ENCODE measurements at places on chromosomes 3 and 15.

- no peak for DNase-seq
Measured at GRCh38 chr3:117184574-117184973, 475.0 kb downstream of the TUSC7 start.

DNA sequence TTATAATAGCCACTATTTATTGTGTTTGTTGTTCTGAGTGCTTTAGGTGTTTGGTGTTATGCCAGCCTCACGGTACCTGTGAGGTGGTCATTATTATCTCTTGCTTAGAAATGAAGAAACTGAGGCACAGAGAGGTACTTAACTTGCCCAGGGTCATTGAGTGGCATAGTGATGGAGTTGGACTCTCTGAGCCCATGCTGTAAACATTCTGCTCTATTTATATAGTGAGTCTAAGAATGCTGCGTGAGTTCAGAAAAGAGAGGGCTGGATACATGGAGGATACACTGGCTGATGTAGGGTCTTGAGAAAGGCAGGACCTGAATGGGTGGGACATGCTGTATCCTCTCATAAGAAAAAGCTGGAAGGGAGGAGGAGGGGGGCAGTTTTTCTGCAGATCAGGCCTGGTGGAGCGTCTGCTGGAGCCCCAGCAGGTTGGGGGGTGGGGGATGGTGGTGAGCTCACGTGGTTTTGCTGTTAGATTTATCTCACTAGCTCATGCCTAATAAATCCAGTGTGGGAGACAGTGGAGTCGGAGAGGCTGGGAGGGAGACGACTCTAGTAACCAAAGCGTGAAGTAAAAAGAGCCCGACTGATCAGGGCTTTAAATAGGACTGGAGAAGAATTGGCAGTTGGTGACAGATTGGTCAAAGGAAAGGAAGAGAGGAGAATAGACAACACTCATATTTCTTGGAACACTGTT is 16.0 kb downstream of the MED12L start:
- no peak for DNase-seq

DNA sequence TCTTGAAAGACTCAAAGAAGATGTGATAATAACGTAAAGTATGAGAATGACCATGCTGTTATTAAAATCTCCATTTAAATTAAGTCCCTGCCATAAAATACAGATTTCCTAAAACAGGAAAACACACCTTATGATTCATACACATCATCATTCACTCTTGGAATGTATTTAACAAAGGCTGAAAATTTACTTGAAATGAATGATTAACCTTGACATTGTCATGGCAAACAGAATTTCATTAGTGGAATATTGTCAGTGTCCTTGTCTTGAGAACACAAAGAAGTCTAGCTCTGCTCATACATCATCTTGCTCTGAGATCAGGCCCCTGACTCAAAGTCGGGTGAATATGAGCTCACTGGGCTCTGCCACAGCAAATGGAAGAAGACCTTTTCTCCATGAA is 313.9 kb downstream of the FGF12 start:
- no peak for DNase-seq

- no peak for DNase-seq
Measured at GRCh38 chr3:151200586-151200985, 2.4 kb downstream of the GPR171 start.

DNA sequence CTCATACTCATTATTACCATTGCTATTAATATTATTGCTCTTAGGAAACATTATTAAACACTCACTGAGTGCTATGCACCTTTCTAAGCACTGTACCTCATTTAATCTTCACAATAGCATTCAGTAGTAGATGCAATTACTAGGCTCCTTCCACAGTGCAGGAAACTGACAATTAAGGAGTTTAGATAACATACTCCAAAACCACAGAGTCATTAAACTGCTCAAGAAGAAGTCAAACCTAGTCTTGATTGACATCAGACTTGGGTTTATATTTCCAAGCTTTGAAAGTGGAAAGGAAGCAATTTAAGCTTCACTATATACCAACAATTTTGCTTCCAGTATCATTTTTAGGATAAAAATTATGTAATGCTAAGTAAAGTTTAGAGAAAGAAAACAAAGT is 490.1 kb upstream of the ARRDC4 start:
- DNase-seq, result no peak

- no peak for DNase-seq
Measured at GRCh38 chr3:100556673-100557310, 52.6 kb upstream of the ADGRG7 start.

- no peak for DNase-seq
Measured at GRCh38 chr3:52831500-52832301, 1.2 kb upstream of the ITIH4 start.

DNA sequence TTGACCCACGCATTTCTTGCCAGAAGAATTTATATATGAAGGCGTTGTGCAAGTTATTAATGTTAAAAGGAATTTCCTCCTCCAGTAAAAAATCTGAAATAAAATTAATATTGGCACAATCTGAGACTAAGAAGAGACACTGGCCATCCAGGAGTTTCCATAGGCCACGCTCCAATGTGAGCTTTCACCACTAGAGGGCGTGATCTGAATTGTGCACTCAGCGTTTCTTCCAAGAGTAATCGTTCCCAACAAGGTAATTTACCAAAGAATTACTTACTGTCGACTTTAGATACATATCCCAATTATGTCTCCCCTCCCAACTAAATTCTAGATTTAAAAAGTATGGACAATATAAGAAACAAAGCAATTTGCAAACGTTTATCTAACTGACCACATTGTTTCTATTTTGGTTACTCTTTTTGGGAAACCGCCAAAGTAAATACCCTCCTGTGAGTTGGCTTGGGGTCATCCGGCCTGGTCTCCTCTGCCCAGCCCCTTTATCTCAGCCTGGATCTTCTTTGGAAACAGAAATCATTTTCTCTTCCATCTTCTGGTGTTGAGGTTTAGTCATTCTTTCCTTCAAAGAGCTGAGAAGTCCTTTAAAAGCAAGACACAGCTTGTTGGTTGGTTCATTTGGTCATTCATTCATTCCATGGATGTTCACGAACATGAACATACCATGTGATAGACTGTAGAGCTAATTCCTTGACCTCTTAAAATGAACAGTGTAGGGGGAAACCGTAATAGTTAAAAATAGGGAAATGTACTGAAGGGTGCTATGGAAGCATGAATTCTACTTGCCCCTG is 26.2 kb downstream of the POLR2M start:
- DNase-seq, result peak; percentile 33

DNA sequence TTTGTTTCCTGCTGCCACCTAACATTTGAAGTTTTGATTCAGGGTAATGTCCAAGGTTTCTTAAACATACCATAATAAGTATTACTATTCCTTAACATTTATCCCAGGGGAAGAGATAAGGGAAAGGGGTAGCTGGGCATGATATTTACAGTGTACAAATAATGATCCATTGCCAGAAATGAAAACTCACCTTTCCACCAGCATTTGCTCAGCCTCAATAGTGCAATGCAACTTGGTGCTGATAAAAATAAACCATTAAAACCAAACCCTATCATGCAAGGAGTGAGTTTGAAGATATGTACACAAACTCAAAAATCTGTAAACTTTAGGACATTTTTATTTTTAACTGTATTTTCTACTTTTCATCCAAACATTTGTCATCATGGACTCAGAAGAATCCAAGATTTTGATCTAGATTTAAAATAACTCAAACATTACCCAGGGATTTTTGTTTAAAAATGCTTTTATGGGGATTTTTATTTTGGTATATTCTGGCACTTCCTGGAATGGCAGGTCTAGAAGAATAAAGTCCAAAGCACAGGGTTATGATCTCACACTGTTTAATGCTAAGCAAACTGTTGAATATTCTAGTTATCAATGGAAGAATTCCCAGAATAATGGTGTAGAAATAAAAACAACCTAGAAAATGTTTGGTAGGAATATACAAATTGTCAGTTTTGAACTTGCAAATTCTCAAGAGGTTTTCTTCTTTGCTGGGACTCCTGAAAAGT is 32.5 kb upstream of the SLC2A2 start:
- DNase-seq, result no peak

- DNase-seq, result peak; percentile 49
Measured at GRCh38 chr3:192566706-192567290, 160.5 kb downstream of the FGF12 start.

GRCh38 chr3:194030372-194030771 is 105.6 kb upstream of the HES1 start:
- no peak for DNase-seq

- no peak for DNase-seq
Measured at GRCh38 chr3:37330466-37330865, 156.1 kb upstream of the LRRFIP2 start.

- DNase-seq, result no peak
Measured at GRCh38 chr15:90083954-90084607, 18.2 kb downstream of the IDH2 start.

GRCh38 chr3:69856965-69857705 is 117.9 kb downstream of the MITF start:
- no peak for DNase-seq

GRCh38 chr3:94693997-94694640 is 631.3 kb downstream of the NSUN3 start:
- DNase-seq, result no peak

- DNase-seq, result no peak
Measured at GRCh38 chr3:25178672-25179071, 249.4 kb upstream of the RARB start.

DNA sequence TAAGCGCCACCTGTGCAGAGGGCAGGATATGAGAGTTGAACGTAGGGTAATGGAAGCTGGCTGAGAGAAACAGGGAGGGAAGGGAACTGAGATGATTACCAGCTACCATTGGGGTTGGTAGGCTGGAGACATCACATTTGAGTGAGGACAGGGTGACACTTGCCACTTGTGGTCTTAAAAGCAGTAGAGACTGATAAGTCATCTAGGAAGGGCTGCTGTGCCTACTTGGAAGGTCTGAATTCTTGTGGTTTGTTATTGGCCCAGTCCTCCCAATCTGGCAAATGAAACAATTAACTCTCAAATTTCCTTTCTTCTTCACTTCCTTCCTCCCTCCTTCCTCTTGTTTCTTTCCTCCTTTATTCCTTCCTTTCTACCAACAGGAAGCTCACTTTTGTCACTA is 46.8 kb downstream of the COL6A5 start:
- no peak for DNase-seq

DNA sequence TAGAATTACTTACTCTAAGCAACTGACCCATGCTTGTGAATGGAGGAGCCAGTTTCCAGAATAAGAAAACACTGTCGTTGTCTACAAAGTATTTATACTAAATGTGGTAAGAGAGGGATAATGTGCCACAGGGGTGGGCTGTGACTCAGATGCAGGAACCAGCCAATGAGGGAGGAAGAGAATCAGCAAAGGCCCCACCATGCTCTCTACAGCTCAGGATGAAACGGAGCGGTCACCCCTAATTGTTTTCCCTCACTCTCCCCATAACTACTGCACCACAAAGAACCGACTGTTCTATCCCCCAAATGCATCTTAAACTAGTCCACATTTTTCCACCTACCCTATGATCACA is 44.5 kb downstream of the BFSP2 start:
- DNase-seq, result no peak

DNA sequence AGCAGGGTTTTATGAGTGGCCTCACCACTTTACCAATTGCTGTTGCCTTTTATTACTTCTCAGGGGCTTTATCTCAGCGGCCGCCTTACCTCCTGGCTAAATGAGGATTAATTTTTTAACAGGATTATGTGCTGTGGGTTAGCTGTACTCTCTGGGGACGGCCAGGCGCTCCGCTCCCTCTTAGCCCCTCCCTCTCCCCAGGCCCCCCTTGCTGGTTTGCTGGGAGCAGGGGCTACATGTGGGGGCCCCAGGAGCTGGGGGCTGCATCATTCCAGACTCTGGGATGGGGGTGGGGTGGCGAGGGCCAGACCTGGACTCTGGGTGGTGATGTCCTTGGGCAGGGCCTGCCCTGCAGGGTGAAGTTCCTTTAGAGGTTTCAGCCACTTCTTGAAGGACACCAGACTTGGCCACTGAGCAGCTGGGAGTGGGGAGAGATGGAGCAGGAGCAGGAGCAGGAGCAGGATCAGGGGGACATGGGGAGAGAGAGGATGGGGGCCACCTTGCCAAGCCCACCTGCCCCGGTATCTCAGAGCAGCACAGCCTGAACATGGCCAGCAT is 196.1 kb downstream of the GOLGA6L6 start:
- DNase-seq, result no peak

GRCh38 chr3:192445770-192446644 is 281.3 kb downstream of the FGF12 start:
- DNase-seq, result no peak

GRCh38 chr3:49642708-49643145 is 31.4 kb upstream of the APEH start:
- DNase-seq, result no peak

DNA sequence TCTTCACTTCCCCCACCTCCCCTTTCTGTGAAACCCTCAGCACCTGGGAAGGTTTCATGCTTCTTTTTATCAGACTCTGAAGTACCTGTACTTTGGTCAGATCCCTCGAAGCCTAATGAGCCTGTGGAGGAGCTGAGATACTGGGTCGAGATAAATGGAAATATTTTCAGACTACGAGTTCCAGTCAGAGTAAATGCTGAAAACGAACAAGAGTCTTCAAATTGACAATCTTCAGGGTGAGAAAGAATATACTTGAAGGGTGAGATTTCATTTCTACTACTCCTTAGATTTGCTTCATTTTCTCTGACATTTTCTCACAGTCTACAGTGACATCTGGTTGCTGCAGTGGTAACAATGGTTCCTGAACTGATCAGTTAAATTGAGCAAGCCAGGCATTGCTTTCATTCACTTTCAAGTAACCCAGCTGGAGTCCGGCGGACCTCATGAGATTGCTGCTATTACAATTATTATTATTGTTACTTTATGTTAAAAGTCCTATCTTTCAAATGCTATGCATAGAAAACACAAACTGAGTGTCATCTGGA is 337.2 kb downstream of the VGLL3 start:
- DNase-seq, result no peak

- DNase-seq, result no peak
Measured at GRCh38 chr3:5133239-5134018, 11.3 kb downstream of the ARL8B start.

DNA sequence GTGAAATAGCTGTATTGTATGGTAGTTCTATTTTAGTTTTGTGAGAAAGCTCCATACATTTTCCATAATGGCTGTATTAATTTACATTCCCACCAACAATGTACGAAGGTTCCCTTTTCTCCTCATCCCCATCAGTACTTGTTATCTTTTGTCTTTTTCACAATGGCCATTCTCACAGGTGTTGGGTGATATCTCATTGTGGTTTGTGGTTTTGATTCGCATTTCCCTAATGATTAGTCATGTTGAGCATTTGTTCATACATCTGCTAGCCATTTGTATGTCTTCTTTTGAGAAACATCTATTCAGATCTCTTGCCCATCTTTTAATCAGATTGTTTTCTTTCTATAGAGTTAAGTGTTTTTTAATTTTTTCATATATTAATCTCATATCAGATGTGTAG is 931.9 kb downstream of the IGSF11 start:
- no peak for DNase-seq

DNA sequence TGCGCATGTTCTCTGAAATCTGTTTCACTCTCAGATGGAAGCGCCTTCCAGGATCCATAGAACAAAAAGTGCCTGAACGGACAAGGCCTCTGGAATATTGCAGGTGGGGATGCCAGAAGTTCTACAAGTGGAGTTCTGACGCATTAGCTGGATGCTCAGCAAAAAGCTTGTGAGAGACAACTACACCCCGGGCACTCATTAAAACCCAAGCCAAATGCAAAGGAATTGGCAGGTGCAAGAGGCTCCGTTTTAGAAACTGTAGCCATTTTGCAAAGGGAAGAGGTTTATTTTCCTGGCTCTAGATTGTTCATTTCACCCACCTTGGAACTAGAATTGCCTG is 35.2 kb upstream of the SLC24A5 start:
- no peak for DNase-seq

- no peak for DNase-seq
Measured at GRCh38 chr3:16300881-16301359, 35.9 kb downstream of the OXNAD1 start.
